Skin of body (tissue), 3 donors: ENCODE measurements at places on chromosomes 2 and 18.

- DNase-seq, result no peak
These were observed 8.0 kb downstream of the UGT1A1 start for GRCh38 chr2:233768076-233768475.

GRCh38 chr2:161353543-161353942 is 45.3 kb downstream of the PSMD14 start:
- no peak for DNase-seq

DNA sequence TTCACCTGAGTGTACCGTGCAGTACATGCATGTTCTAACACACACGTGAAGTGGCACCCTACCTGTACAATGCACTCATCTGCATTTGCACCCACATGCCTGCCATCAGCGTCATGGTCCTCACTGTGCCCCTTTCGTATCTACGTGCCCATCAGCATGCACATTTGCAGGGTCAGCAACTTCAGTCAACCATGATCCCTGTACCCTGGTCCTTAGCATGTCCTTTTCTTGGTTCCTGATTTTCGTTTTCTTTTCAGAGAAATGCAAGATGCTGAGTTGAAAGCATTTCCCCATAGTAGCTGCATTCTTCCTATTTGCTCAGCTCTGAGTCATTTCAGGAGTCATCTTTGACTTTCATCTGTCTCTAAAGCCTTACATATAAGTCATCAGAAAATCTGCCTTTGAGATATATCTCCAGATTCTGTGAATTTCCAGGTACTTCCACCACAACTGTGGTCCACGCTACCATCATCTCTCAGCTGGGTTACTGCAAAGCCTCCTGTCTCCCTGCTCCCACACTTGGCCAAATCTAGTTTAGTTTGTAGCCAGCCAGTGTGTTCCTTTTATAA is 14.7 kb upstream of the PUM2 start:
- no peak for DNase-seq

DNA sequence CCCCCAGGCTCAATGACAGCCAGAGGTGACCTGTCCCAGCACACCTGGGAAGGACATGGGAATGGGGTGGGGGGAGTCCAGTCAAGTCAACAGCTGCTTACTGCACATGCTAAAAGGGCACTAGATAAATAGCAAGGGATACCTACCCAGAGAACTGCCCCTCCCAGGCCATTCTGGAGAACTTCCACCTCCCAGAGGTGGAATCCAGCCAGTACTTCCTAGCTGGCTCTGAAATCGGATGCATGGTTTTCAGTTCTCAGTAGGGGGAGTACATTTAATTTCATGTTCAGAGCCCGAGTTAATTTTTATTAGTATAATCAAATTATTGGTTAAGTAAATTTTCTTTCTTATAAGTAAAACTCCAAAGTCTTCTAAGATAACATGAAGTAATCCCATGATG is 28.9 kb upstream of the ITGA6 start:
- no peak for DNase-seq

GRCh38 chr18:51278045-51278649 is 80.7 kb upstream of the MEX3C start:
- DNase-seq, result no peak
